ENCODE measurements at places on chromosomes 3 and 15.

GRCh38 chr3:31129241-31129640, 234.8 kb upstream of the GADL1 start:
- DNase-seq, result no peak

- no peak for DNase-seq
Observed at GRCh38 chr3:102182162-102182561, 252.7 kb upstream of the ZPLD1 start.

GRCh38 chr3:187223799-187224198, 26.5 kb downstream of the RTP1 start:
- DNase-seq, result no peak

GRCh38 chr3:17050071-17050470, 165.3 kb downstream of the PLCL2 start:
- DNase-seq, result no peak

DNA sequence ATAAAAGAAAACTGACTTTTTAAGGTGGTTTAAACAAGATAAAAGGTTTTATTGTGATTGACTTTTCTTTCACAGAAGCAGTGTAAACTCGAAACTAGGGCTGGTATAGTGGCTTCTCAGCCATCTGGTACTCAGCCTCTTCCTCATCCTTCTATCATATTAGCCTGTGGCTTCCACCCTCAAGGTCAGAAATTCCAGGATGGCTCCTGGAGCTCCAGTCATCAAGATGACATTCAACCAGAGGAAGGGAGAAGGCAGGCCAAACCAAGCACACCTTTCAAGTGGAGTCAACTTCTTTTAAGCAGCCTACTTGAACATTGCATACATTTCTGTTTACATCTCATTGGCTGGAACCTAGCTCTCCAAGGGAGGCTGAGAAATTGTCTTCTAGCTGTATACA, 1.3 kb upstream of the MESD start:
- DNase-seq, result no peak

DNA sequence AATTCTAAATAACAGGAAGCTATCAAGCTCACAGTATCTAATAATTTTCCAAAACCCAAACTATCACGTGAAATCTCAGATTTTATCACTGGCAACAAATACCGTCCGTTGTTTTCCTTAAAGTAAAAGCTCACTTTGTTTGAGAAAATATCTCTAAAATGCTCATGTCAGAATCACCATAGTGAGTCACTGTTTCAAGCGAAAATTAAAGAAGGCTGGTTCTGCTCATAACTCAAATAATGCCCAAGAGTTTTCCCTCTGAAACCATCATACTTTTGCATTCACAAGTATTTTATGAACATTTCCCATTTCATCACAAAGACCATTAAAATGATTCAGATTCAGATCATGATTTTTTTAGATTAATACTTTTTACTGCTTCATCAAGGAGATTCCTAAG, 50.6 kb downstream of the TBL1XR1 start:
- DNase-seq, result no peak

GRCh38 chr3:176068750-176069149, 1128.5 kb downstream of the TBL1XR1 start:
- DNase-seq, result no peak

GRCh38 chr3:160779040-160779439, 23.0 kb downstream of the PPM1L start:
- no peak for DNase-seq
